Renal pelvis (tissue), 12 donors: ENCODE measurements at places on chromosomes 5 and 9. TPM values are rescaled to one million over a fixed set of nuclear protein-coding genes. Genes with fewer than 3 reads are reported as not detected.

Gene RUFY1
- 97.1 TPM for polyA plus RNA-seq

Gene ENHO
- polyA plus RNA-seq = 0.83 TPM

Gene LAMC3
- 41.4 TPM for polyA plus RNA-seq

Gene OR1J2
- polyA plus RNA-seq = not detected

Gene NEURL1B
- 15.9 TPM for polyA plus RNA-seq

Gene PCDHB11
- 3.8 TPM for polyA plus RNA-seq

Gene ENTPD2
- 5.5 TPM for polyA plus RNA-seq

Gene NPR3
- 20.2 TPM for polyA plus RNA-seq

Gene FBXL17
- polyA plus RNA-seq = 32.7 TPM

Gene DIRAS2
- polyA plus RNA-seq = 4.9 TPM

Gene MUSK
- polyA plus RNA-seq = 0.15 TPM

Gene SLC6A19
- polyA plus RNA-seq = 50.8 TPM

Gene JADE2
- 13.8 TPM for polyA plus RNA-seq

Gene TEK
- polyA plus RNA-seq = 33.0 TPM

- DNase-seq = no peak
Observed at GRCh38 chr5:154117050-154117449, 73.5 kb upstream of the GALNT10 start.

DNA sequence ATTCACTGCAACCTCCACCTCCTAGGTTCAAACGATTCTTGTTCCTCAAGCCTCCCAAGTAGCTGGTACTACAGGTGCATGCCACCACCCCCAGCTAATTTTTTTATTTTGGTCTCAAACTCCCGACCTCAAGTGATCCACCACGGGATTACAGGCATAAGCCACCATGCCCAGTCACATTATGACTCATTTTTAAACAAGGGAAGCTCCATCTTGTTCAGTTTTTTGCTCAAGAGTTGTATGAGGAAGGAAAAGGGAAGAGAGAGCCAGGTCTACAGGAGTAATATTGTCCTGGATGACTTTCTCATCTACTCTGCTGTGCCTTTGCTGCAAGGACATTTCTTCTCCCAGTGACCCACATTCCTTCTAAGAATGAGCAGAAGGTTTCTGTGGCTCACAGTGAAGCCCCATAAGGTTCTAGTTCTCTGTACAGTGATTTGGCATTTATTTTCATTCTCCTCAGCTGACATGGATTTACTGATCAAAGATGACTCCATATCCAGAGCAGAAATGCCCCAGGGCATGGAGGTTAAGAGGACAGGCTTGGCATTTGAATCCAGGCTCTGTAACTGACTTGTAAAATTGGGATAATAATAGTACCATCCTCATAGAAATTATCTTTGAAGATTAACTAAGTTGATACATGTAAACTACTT lies 153.5 kb downstream of the CDH6 start:
- DNase-seq = no peak

DNA sequence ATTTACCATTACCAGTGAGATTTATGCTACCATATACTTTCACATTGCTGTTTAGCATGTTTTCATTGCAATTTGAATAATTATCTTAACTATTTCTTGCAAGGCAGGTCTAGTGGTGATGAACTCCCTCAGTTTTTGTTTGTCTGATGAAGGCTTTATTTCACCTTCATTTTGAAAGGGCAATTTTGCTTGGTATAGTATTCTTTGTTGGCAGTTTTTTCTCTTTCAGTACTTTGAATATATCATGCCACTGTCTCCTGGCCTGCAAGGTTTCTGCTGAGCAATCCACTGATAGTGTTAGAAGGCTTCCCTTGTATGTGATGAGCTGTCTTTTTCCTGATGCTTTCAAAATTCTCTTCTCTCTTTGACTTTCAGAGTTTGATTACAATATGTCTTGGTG lies 188.0 kb downstream of the MARCHF11 start:
- DNase-seq = no peak

DNA sequence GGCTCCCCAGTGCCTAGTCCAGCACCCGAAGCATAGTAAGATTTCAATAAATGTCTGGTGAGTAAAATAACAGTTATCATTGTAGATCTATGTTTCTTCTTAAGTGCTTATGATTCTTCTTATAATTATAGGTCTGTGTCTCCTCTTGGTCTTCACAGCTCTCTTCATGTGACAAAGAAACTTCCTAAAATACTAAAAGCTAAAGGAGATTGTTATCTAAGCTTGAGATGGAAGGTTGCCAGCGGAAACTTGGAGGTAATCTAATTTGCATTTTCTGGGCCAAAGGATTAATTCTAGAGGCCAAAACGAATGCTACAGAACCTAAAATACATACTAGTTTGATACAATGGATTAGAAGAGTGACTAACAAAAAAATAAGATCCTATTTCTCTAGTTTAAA lies 13.6 kb upstream of the ARHGAP26 start:
- no peak for DNase-seq

GRCh38 chr5:65867542-65868195 lies 58.7 kb upstream of the ERBIN start:
- DNase-seq = no peak

GRCh38 chr5:5751498-5751897 lies 329.0 kb downstream of the ICE1 start:
- DNase-seq = no peak

DNA sequence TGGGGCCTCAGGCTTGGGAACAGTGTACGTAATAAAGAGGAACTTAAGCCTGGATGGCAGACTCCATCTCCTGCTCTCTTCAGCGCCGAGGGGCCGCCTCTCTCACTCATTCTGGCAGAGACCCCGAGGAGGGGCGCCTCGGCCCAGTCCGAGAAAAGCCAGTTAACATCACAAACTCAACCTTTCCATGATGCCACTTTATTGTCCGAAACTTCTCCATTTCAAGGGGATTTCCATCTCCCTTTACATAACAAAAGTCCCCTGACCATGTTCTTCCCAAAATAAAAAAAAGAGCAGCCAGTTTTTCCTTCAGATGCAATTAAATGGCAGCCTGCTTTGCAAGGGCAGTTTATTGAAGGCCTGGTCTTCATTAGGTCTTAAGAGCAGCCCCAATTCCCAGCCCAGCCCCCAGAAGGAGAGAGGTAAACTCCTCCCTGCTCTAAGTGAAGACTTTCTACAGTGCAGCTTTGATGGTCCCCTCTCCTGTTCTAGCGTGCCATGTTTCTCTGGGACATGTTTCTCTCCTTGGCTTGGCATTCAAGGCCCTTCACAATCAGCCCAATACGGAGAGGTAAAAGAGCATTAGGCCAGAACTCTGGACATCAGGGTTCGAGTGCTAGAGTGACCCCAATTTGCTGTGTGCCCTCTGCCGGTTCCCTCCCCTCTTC lies 19.5 kb upstream of the RAB14 start:
- no peak for DNase-seq

DNA sequence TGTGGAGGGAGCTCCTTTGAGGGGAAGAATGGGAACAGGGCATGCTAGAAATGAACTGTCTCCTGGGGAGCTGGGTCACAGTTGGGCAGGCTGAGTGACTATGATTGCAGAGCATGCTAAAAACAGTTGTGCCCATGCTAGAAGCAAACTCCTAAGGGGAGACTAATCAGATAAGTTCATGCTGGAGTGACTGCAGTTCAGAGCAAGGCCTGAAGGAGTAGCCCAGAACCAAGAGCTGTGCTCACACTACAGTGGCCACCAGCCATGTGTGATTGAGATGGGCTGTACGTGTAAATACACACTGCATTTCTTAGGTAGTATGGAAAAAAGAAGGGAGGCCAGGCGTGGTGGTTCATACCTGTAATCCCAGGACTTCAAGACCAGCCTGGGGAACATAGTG lies 10.3 kb upstream of the AK1 start:
- no peak for DNase-seq

DNA sequence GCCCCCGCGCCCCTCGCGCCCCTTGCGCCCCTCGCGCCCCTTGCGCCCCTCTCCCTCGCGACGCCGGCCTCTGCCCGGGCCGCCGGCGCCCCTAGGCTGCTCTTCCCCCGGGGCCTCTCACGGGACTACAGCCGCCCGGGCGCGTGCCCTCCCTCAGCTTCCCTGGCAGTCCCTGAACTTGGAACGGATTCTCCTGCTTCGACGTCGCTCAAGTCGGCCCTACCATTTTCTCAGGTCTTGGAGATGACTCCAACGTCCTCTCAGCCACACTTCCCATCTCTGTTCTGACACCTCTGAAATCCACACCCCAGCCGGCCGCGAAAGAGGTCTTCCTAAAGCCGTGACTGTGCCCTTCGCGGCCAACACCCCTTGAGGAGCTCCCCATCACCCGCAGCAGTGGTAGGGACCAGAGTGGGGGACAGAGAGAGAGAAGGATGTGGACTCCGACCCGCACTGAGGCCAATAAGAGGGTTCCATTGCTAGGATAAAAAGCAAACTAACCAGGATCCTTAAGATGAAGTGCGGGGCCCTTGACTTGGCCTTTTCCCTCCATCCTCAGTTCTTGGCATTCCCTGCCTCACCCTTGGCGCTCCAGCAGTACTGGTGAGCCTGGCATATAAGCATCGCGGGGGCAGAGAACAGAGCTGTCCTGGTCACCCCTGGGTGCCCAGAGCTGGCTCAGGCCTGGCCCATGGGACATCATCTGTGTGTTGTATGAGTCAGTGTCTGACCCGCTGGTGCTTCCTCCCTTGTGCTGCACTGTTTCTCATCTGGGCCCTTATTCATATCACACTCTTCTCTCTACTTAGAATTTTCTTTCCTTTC lies 38.6 kb upstream of the GARNL3 start:
- no peak for DNase-seq

GRCh38 chr5:1772634-1773033 lies 27.0 kb downstream of the MRPL36 start:
- DNase-seq = peak; percentile 45

- no peak for DNase-seq
Observed at GRCh38 chr9:125241863-125242739, 958 bp upstream of the HSPA5 start.

- no peak for DNase-seq
Observed at GRCh38 chr5:10505517-10506095, 58.3 kb upstream of the ANKRD33B start.

GRCh38 chr5:6026766-6027406 lies 351.5 kb downstream of the MED10 start:
- DNase-seq = no peak

DNA sequence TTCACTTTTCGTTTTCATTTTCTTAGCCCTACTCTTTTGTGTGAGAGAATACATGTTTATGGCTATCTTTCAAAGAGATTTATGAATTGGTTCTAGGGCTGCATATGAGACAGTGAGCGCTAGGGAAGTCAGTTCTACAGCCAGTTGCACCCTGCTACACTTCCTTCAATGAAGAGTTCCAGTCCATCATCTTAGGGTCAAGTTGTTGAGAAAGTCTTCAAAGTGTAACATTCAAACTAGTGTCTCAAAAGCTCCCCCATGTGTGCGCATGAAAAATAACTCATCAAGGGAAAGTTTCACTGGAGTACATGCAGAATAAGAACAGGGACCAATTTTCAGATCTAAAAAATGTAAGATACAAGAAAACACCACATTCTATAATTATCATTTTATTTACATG lies 317.2 kb downstream of the DEPDC1B start:
- DNase-seq = peak; percentile 42

- no peak for DNase-seq
Observed at GRCh38 chr5:91219803-91220371, 163.2 kb downstream of the ARRDC3 start.

- DNase-seq = no peak
Observed at GRCh38 chr5:865168-865521, 14.4 kb upstream of the ZDHHC11 start.

DNA sequence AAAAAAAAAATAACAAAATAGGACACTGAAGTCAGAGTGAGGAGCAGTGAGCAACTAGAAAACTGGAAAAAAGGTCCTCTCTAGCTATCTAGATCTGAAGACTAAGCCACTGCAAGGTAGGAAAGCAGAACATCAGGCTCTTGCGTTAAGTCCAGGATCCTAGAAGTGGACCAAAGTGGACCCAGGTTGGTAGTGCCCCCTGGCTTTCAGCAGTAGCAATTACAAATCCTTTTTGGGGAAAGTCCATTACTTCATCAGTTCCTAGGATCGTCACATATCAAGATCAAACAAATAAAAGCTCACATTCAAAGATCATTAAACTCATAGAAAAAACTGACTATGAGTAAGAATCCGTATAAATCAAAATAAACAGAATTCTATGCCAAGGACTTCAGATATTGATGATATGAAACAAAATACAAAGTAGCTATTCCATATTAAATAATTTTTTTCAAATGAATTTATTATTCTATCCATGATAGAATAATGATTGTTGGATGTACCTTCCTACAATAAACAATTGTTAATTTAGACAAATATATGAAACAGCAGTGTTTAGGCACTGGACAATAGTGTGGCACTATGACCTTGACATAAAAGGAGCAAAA lies 6.5 kb upstream of the RICTOR start:
- no peak for DNase-seq

DNA sequence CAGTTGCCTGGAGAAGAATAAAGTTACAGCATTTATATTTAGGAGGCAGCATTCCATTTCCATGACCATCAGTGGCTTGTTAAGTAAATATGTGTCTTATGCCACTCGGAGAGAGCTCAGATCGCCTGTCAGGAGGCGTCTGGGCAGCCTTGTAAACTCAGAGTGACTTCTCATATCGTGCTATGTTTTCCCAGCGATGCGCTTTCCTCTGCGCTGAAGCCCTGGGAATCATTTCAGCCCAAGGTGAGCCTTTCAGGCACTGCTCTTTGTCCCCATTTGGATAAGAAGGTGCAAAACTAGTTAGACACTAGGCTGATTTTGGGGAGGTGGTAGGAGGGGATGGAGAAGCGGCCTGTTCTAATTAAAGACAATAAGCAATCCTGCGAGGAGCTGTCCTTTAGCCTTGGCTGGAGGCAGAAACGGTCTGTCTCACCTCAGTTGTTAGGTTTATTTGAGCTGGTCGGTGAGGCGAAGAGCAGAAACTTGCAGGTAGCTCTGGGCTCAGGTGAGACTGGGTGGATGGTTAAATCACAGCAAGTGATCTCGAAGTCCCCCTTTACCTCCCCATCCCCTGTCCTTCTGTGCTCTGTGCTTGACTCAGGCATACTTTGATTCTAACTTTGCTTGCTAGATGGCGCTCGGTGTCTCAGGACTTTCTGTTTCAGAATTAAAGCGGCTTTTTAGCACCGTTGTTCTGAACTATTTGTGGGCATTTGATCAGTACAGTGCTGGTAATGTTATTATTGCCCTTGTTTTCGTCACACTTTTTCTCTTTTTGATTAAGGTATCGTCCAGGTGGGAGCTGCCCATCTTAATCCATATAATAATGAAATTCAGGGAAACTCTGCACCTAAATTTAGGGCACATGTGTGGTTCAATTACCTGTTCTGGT lies 24.6 kb downstream of the NR2F1 start:
- DNase-seq = no peak
